NCI-H524 (cell line): ENCODE measurements at places on chromosomes 5 and 9.
A peak's percentile ranks its signal among the peaks of the same experiment; 100 is the strongest.

DNA sequence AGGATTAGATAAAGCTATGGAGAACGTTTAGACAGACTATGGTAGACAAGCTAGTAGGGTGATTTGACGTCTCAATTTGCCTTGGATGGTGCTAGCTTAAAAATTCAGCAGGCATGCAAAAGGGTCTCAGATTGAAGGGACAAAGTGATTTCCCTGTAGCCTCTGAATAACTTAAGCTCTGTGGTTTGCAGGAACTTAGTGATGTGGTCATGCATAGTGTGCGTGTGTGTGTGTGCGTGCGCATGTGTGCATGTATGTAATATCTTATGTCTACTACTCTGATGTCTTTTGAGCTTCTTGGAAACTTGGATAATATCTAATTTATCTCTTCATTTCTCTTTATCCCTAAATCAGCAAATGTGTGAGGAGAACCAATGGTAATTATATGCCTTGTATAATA, 183.6 kb upstream of the TNC start:
- DNase-seq = no peak

DNA sequence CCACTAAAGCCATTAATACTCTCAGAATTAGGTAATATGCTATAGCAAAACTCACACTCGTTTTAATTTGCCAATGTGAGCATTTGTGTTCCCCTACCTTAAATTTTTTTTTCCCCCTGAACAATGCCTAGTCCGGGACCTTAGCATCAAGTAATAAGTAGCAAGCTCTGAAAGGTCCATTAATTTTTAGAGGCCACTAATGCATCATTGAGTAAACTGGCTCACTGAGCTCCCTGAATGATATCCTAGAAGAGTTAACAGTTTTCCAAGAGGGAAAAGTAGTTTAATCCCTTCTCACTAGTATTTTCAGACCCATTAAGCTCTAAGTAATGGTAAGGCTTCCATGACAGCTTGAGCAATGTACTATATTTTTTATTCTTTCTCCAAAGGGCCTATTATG, 242.2 kb downstream of the MAT2B start:
- DNase-seq = no peak

GRCh38 chr5:26553079-26553478, 485.3 kb downstream of the CDH9 start:
- DNase-seq = peak; percentile 48

GRCh38 chr9:99066571-99066970, 38.3 kb upstream of the TGFBR1 start:
- no peak for DNase-seq

DNA sequence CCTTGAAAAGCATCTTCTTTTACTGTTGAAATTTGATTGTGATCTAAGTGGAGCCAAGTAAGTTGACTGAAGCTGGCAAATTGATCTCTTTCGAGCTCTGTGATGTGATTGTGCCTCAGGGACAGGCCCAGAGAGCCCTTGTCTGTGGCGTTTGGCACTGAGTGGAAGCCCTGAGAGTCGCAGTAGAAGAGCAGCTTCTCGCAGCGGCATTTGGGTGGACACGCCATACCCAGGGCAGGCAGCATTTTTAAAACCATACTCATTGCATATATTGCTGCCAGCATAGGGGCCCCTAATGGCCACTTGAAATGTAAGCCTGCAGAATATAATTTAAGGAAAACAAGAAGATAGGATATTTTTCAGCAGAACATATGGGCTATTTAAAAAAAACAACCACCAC, 894 bp downstream of the LRRTM2 start:
- DNase-seq = peak; percentile 67

- DNase-seq = no peak
These were observed 773.8 kb upstream of the CHD1 start for GRCh38 chr5:99702565-99702964.

- DNase-seq = no peak
These were observed 7.4 kb upstream of the FAT2 start for GRCh38 chr5:151598549-151598948.

GRCh38 chr5:132779961-132780360, 2.9 kb upstream of the SEPTIN8 start:
- no peak for DNase-seq

DNA sequence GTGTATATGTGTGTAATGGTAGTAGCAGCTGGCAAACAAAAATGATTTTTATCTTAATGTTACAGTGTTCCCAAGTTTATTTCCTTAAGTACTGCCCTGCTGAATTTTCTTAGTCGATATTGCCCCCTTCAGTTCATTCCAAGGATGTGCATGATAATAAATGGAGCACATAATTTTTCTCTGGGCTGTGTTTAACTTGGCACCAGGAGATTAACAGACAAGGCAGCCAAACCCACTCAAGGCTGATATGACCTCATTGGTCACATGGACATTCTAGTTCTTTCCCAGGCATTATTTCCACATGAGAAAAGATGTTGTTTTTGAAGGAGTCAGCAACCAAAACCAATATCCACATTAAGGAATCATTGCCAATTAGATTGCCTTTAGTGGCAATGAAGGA, 61.8 kb downstream of the COX7C start:
- DNase-seq = peak; percentile 56

- DNase-seq = no peak
These were observed 84.0 kb downstream of the ADAMTS12 start for GRCh38 chr5:33807771-33808170.

GRCh38 chr9:127162046-127162863, 39.8 kb upstream of the ANGPTL2 start:
- DNase-seq = no peak
